ENCODE measurements at places on chromosomes 1 and 21.

GRCh38 chr1:162389971-162390370, 8.4 kb downstream of the C1orf226 start:
- no peak for DNase-seq

- no peak for DNase-seq
These were observed 6.0 kb downstream of the TUT4 start for GRCh38 chr1:52546852-52547251.

DNA sequence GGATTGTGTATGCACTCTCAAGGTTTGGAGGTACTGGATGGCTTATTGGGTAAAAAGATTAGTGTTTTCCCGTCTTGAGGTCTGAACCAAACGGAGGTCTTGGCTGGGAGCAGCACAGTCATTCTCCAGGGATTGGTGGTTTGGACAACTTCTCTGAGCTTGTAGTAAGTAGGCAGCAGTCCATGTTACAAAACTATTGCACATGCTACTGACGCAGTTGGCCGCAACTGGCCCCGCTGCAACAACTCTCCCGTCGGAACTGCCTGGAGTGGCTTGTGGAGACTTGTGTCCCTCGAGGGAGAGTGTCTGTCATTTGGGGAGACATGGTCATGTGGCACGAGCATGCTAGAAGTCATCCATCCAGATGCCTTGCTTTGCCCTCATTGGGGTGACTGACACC, 276.0 kb downstream of the TM2D1 start:
- no peak for DNase-seq

DNA sequence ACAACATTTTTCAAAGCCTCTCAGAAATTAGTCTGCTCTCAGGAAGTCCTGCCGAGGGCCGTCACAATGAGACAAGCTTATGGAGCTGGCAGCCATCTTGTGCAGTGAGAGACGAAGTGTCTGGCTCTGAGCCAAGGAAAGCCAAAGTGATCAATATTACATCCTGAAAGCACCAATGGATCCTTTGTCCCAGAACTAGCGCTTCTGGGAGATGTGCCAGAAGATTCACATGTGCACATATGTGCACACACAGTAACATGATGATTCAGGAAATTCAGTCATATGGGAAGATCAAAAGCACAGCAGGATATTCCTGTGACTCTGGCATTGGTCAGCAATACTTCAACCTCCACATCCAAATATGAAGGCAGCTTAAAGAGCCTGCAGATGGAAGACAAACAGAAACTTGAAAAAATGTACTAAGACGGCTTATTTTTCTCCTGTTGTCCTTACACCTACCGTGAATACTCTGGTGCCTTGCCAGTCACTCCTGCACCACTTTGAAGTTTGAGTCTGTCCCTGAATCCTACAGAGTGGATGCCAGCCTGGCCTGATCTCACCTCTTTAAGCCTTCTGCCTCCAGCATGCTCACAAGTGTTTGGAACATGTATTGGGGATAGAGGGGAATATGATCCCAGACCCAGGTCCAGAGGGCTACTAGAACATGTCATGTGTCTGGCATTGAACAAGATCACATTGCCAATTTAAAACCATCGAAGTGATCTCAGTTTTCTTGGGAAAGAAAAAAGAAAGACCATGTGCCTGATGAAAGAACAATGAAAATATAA, 44.5 kb upstream of the PRRX1 start:
- no peak for DNase-seq

GRCh38 chr21:44288251-44289110, 2.8 kb downstream of the AIRE start:
- no peak for DNase-seq

DNA sequence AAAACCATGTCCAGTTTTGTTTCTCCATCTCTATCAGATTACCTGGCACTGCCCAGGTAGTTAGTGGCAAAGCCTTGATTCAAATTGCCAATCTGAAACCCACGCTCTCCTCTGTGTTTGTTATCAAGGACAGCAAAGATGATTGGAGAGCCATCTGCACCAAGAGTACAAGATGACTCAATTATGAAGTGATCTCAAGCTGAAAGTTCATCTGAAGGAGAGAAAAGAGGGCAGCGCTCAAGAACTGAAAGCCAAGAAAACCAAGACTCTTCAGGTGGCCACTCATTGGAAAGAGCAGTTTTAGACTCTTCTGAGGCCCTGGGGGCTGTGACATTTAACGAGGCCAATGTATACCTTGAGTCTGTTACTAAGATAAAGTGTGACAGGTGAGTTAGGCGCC, 13.8 kb downstream of the RXRG start:
- DNase-seq = no peak

DNA sequence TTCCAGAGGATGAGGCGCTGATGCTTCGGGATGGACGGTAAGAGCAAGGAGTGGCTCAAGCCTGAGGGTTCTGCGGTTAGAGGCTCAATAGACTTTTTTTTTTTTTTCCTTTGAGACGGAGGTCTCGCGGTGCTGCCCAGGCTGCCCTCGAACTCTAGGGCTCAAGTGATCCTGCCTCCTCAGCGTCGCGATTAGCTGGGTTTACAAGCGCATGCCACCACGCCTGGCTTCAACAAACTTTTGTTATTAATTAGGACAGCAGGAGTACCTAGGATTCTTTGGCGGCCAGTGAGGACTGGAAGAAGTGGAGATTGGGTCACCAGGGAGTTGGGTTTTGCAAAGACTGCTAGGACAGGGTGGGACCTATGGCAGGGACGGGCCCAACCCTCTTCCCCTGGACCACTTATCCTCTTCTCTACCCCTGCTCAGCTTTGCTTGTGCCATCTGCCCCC, 587 bp downstream of the SCNM1 start:
- no peak for DNase-seq

- peak; percentile 77 for DNase-seq
These were observed 101.9 kb upstream of the SOD1 start for GRCh38 chr21:31557421-31558188.

DNA sequence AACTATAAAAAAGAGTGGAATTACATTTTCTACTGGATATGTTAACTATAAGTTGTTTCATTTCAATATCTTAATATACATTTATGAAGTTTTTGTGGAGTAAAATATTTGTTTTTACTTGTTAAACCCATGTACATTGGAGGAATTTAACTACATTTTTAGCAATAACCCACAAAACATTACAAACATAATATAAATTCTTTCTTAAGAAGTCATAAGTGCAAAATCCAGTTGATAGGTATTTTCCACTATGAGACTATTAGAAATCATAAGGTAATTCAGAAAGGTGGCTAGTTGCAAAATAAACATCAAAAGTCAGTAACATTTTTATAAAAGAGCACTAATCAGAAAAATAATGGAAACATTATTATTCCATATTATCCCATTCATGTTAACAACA, 73.9 kb upstream of the RRP15 start:
- DNase-seq = no peak

- no peak for DNase-seq
These were observed 4.5 kb downstream of the TNFSF4 start for GRCh38 chr1:173202424-173203145.

GRCh38 chr1:109274533-109275476, 8.1 kb downstream of the PSRC1 start:
- peak; percentile 67 for DNase-seq

Data from ecto neural progenitor cell (in vitro differentiated cells).